ENCODE measurements at places on chromosomes 11 and 22.

DNA sequence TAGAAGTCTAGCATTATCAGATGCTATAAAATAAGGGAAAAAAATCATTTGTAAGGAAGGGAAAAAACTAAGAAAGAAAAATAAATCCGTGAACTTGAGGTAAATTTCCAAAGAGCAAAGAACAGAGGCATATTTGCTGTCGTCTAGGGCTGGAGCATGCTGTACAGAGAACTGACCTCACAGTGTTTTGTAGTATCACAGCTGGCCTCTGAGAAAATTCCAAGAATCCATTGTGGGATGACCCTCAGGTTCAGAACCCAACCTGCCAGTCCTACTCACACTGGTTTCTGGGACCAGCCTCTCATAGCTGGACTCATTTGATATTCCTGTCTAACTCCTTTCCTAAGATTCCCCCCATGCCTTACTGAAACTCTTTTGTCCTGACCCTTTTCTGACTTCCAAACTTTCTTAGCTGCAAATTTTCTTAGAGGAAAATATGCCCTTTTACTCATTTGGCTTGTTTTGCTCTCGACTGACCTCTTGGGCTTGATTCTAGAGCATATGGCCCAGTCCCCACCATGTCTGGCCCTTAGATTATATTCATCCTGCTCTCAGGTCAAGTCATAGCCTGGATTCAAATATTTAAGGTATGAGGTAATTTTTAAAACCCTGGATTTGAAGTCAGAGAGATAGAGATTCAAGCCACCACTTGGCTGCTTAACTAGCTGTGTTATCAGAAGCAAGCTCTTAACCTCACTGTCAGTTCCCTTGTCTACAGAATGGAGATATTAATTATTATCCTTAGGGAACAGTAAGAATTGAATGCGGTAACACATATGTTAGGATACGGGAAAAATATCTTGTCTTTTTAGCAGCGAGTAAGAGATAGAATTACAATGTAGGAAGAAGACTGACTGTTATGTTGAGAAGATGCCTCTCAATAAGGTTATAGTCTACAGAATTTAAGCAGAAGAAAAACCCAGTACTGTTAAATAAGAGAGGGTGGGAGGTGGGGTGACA is 89.7 kb upstream of the KCNA4 start:
- DNase-seq = no peak

- no peak for DNase-seq
These were observed 483 bp upstream of the HYLS1 start for GRCh38 chr11:125886997-125887372.

- peak; percentile 50 for DNase-seq
These were observed 371 bp downstream of the SMCO4 start for GRCh38 chr11:93542811-93543229.

- no peak for DNase-seq
These were observed 576 bp upstream of the BLID start for GRCh38 chr11:122116591-122116990.

DNA sequence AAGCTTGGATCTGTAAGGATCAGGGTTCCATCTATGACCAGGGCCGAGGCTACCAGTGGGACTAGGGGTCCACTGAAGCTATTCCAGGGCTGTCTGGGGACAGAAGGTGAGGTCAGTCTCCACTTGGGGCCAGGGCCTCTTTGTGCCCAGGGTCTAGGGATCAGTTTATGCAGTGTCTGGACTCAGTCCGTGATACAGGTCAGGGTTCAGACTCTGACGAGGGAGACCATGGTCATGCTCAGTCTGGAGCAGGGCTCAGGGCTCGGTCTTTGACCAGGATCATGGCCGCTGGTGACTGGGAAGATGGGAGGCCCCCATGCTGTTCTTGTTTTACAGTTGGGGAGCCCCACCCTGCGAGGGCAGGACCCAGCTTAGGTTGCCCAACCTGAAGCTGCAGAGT is 11.8 kb downstream of the TSSC4 start:
- no peak for DNase-seq

DNA sequence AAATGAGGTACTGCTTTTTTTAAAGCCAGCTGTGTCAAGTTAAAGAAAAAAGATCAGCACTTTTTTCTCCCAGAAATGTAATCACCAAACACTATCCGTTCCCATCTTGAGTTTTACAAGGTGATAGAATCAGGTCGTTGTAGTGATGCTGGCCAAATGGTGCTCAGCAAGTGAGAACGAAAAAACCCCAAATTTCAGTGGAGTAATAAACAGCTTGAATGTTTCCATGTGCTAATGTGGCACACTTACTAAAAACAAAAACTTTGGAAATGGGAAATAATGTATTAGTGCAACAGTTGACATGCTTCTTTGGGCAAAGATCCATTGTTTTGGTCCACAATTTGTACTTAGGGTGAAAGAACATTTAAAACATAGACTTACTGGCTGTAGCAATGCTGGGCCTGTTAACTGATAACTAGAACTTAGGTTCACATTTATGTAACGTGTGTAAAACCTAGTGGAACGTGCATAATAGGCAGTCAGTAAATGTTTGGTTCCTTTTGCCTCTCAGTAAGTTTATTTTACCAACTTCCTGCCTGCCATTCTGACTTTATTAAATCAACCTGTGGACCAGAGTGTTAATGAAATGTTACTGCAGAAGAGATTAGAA is 15.4 kb upstream of the GDPD4 start:
- DNase-seq = no peak

- no peak for DNase-seq
These were observed 113.0 kb downstream of the ME3 start for GRCh38 chr11:86559311-86559945.
